Myometrial cell (primary cell): ENCODE measurements at places on chromosomes 5 and 9. TPM values are rescaled to one million over a fixed set of nuclear protein-coding genes. Genes with fewer than 3 reads are reported as not detected.

The FOXD4L4 gene
- total RNA-seq, result not detected in 2 replicates

The SPAAR gene
- total RNA-seq, result 0.18 TPM in 1 of 2 replicates, not detected in the other

The IGIP gene
- 2.3 and 3.7 TPM in 2 replicates for total RNA-seq

The FGD3 gene
- not detected in 2 replicates for total RNA-seq

The NPR2 gene
- total RNA-seq, result 27.3 and 28.8 TPM in 2 replicates

The RCL1 gene
- 8.1 and 8.5 TPM in 2 replicates for total RNA-seq

The ZBTB34 gene
- 1.2 and 2.5 TPM in 2 replicates for total RNA-seq

The LHX3 gene
- not detected in 2 replicates for total RNA-seq

The SHISAL2B gene
- total RNA-seq, result not detected in 2 replicates
